ENCODE measurements at places on chromosomes 6 and 20. TPM values are rescaled to one million over a fixed set of nuclear protein-coding genes. Genes with fewer than 3 reads are reported as not detected.

The CST7 gene
- not detected for total RNA-seq

DNA sequence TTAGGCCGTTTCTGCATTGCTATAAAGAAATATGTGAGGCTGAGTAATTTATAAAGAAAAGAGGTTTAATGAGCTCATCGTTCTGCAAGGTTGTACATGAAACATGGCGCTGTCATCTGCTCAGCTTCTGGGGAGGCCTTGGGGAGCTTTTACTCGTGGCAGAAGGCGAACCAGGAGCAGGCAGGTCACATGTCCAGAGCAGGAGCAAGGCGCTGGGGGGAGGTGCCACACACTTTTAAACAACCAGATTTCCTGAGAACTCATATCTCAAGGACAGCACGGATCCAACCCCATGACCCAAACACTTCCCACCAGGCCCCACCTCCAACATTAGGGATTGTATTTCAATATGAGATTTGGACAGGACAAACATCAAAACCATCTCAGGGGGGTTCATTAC is 6.4 kb upstream of the SLC13A3 start:
- DNase-seq = peak; percentile 59

GRCh38 chr6:81734081-81734480 is 18.4 kb downstream of the TENT5A start:
- no peak for DNase-seq

DNA sequence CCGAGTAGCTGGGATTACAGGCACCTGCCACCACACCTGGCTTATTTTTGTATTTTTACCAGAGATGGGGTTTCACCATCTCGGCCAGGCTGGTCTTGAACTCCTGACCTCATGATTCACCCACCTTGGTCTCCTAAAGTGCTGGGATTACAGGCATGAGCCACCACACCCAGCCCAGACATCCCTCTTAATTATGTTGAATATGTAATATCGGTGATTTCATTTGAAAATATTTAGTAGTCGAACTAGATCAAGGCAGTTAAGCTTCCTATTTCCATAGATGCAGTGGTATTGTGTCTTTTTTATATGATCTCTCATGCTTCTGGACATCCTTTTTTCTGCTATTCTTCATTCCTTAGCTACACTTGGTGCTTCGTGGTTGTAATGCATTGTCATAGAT is 29.7 kb downstream of the ESR1 start:
- no peak for DNase-seq

Measured in osteocyte (in vitro differentiated cells).